ENCODE measurements at places on chromosomes 13 and 19.

GRCh38 chr19:40921005-40921897, 39.2 kb upstream of the CYP2A7 start:
- DNase-seq: no peak

- no peak for DNase-seq
These were observed 18.0 kb upstream of the PAN3 start for GRCh38 chr13:28120317-28120716.

DNA sequence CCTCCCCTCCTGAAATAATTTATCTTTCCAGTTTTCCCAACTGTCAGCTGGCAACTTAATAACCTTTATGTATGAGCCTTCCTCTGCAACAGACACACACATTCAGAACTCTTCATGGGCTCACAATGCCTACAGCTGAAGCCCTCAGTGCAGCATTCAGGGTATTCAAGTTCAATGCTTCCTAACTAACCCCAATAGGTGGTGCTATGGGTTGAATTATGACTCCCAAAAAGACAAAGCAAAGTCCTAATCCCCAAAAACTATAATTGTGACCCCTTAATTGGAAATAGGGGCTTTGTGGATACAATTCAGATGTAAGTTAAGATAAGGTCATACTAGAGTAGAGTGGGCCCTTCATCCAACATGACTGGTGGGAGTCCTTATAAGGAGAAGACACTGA, 202.2 kb downstream of the SUCLA2 start:
- DNase-seq: no peak

- no peak for DNase-seq
These were observed 11.6 kb upstream of the GPR18 start for GRCh38 chr13:99269627-99270241.

DNA sequence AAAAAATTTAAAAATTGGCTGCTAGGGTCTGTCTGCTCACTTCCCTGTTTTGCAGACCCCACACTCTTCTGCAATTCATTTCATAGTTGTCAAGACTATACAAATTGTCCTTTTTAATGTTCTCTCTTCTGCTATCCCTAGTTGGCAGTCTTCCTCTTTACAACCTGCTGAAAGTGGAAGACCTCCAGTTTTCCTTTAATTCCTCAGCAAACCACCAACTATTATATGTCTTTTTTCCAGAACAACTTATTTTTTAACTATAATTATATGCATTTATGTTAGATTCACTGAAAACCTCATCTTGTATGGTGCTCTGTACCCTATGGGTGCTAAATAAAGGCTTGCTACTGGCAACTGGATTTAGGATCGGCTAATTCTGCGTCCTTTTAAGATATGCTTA, 1.1 kb upstream of the PHF11 start:
- no peak for DNase-seq

GRCh38 chr13:84662491-84662890, 780.2 kb upstream of the SLITRK1 start:
- DNase-seq: no peak

GRCh38 chr13:42720113-42720857, 61.1 kb upstream of the FAM216B start:
- no peak for DNase-seq

DNA sequence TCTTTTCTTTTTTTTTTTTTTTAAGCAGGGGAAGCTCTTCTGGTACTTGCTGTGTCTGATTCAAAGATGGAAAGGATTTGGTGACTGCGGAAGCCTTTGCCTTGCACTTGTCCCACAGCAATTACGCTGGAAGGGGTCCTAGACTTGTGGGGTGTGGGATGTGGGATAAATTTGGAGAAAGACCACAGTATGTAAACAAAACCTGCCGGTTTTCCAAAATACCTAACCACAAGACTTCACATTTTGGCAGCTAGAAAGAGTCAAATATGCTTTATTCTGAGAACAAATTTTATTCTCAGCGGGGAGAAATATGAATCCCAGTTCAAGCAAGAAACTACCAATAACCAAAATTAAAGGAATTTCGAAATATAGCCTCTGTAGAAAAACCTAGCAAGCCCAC, 176.5 kb downstream of the SPRY2 start:
- no peak for DNase-seq

DNA sequence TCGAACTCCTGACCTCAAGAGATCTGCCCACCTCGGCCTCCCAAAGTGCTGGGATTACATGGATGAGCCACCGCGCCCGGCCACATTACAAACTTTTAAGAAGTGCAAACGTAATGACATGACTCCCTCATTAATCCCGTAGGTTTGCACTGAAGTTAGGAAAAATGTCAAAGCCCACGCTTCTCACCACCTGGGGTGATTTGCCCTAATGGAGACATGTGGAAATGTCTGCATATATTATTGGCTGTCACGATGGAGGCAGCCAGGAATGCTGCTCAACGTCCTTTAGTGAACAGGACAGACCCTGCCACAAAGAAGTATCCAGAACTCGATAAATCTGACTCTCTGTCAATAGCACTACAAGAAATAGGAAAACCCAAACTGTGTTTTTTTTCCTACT, 21.0 kb downstream of the NLRP9 start:
- DNase-seq: no peak
